GM23248 (cell line): ENCODE measurements at places on chromosomes 7 and 10. TPM values are rescaled to one million over a fixed set of nuclear protein-coding genes. Genes with fewer than 3 reads are reported as not detected.

DNA sequence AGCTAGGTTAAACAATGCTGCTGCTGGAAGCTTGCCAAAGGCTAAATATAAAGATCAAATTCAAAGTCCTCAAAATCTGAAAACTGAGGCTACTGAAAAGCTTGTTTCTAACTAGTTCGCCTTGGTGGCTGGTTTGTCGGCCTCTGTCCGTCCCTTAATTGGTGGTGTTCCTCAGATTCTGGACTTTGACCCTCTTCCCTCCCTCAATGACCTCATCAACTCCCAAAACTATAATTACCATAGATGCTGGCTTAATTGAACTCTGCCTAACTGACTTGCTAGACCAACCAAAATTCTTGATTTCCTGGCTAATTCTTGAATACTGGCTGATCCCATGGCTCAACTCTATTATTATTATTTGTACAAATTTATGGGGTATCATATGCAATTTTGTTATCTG is 15.6 kb downstream of the ARHGAP21 start:
- H3K27ac ChIP-seq: peak overlapping the region; percentile 85
- no peaks in the 10 kb centered on the region for H3K27me3 ChIP-seq
- H3K4me1 ChIP-seq: peaks cover 54% of the 10 kb centered on the region
- no peaks in the 10 kb centered on the region for H3K36me3 ChIP-seq
- H3K4me3 ChIP-seq: no peak overlapping the region

GRCh38 chr10:1364151-1364910 is 308.1 kb downstream of the WDR37 start:
- no peaks in the 10 kb centered on the region for H3K36me3 ChIP-seq
- H3K4me3 ChIP-seq: no peak overlapping the region
- DNase-seq: no peak
- no peak overlapping the region for H3K27ac ChIP-seq
- H3K27me3 ChIP-seq: no peaks in the 10 kb centered on the region

- peaks cover 24% of the 10 kb centered on the region for H3K4me1 ChIP-seq
- H3K36me3 ChIP-seq: no peaks in the 10 kb centered on the region
- H3K27ac ChIP-seq: peak overlapping the region; percentile 86
- DNase-seq: peak; percentile 88
- H3K4me3 ChIP-seq: no peak overlapping the region
- no peaks in the 10 kb centered on the region for H3K27me3 ChIP-seq
Observed at GRCh38 chr7:35003679-35004303, 33.5 kb downstream of the DPY19L1 start.

GRCh38 chr10:84583501-84583900 is 255.1 kb downstream of the CCSER2 start:
- no peaks in the 10 kb centered on the region for H3K4me1 ChIP-seq
- H3K36me3 ChIP-seq: no peaks in the 10 kb centered on the region
- H3K27me3 ChIP-seq: no peaks in the 10 kb centered on the region
- no peak overlapping the region for H3K4me3 ChIP-seq

GRCh38 chr10:124727361-124727960 is 16.7 kb downstream of the FAM53B start:
- H3K36me3 ChIP-seq: no peaks in the 10 kb centered on the region
- H3K4me1 ChIP-seq: peaks cover 25% of the 10 kb centered on the region
- no peak overlapping the region for H3K27ac ChIP-seq
- H3K4me3 ChIP-seq: no peak overlapping the region
- no peaks in the 10 kb centered on the region for H3K27me3 ChIP-seq
- no peak for DNase-seq

NEUROG3 gene
- not detected in 2 replicates for total RNA-seq
